ENCODE measurements at places on chromosomes 7 and 10.

- DNase-seq: no peak
These were observed 35.9 kb downstream of the ADAP1 start for GRCh38 chr7:918441-919113.

DNA sequence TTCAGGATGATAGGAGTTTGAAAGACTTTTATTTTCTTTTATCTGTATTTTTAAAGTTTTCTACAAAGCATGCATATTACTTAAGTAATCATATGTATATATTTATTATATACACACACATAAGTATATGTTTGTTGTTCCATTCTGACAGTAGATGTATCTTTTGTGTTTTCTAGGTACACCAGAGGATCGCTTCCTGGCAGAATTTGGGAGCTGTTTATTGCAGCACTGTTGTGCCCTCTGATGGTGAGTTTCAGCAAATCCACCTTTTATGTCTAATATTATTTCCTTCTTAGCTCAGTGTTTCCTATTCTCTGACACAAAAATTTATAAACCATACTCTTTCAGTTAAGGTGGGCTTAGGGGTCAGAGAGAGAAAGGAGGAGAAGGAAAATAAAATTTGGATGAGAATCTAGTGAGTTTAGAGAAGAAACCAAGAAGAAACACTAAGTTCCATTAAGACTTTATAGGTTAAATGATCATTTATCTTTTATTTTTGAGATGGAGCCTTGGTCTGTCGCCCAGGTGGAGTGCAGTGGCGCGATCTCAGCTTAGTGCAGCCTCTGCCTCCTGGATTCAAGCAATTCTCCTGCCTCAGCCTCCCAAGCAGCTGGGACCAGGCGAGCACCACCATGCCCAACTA, 59.2 kb upstream of the OIT3 start:
- peak; percentile 31 for DNase-seq

GRCh38 chr7:133484086-133484485, 231.2 kb downstream of the EXOC4 start:
- DNase-seq: no peak

GRCh38 chr10:109386921-109387320, 536.4 kb downstream of the XPNPEP1 start:
- DNase-seq: no peak

GRCh38 chr7:30663414-30663813, 18.8 kb downstream of the CRHR2 start:
- no peak for DNase-seq

GRCh38 chr7:96067321-96067720, 254.6 kb downstream of the SLC25A13 start:
- no peak for DNase-seq

DNA sequence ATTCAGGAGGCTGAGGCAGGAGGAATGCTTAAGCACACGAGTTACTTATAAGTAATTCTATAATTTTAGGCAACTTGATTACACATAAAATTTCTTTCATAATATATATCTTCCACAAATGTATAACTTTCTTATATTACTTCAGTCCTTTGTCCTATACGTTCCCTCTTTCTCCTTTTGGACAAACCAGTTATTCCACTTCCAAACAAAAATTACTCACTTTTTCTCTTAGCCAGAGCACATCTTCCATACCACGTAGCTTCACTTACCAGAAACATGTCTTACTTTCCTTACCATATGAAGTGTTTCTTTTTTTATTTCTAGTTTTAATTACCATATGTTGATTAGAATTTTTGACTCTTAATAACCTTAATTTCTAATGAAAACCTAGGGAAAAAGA, 64.6 kb downstream of the ARL5B start:
- no peak for DNase-seq

DNA sequence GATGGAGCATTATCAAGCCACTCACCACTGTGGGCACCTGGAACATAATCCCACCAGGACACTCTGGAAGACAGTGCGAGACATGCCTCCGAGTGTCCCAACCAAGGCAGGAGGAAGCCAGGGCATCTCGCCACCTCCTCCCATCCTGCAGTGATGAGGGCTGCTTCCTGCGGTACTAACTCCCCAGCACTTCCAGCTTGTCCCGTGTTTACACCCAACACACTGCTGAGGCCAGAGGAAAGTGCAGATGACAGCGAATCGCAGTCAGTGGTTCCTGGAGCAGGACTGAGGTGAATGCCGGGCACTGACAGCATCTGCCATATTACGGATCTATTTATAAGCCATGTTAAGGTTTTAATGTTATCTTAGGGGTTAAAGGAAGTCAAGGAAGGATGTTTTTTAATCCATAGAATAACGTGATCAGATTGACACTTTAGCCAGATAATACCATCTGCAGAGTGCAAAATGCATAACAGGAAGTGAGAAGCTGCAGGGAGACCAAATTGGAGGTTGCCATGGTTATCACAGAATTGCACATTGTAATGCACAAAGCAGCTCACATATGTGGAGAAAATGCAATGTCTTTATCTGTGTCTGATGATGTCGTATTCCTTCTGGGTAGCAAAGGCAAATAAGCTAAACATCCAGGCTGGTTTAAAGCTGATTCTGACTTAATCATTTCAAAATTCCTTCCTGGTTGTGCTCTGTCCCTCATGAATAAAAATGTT, 314.1 kb upstream of the C7orf33 start:
- DNase-seq: no peak

DNA sequence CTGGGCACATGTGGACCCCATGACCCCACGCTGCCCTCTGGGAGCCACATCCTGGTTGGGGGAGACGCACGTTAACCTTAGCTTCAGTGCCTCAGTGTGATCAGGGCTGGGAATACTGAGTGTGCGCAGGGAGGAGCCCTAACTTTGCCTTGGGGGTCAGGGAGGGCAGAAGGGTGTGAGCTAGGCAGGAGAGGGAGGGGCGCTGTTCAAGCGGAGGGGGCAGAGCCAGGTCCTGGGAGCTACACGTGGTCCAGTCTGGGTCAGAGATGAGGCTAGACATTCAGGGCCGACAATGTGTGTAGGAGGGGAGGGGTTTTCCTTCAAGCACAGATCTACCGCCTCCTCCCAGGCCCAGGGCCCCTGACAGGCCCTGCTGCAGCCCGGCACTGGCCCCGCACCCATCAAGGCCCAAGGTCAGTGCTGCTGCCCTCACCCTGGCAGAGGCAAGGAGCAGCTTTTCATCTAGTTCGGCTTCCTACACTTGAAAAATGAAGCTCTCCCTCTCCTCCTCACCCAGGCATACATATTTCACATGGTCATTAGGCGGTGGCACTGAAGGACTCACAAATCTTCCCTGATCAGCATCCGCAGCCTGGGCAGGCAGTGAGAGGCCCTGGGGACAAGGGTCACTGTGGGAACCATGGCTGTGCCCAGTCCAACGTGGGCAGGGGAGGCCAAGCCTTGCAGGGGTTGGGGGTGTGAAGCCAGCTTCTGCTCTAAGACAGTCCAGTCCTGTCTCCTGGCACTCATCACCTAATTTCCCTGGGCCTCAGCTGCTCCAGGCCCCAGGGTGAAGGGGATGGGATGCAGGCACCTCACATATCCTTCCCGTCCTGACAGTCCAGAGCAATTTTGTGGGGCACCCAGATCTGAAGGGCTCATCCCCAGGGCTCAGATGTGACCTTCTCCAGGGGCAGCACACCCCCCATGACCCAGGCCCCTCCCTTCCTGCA, 47.3 kb downstream of the C10orf105 start:
- DNase-seq: no peak

GRCh38 chr7:135368416-135369186, 135.0 kb downstream of the STRA8 start:
- DNase-seq: no peak

GRCh38 chr7:70855373-70855772, 276.6 kb upstream of the GALNT17 start:
- no peak for DNase-seq

DNA sequence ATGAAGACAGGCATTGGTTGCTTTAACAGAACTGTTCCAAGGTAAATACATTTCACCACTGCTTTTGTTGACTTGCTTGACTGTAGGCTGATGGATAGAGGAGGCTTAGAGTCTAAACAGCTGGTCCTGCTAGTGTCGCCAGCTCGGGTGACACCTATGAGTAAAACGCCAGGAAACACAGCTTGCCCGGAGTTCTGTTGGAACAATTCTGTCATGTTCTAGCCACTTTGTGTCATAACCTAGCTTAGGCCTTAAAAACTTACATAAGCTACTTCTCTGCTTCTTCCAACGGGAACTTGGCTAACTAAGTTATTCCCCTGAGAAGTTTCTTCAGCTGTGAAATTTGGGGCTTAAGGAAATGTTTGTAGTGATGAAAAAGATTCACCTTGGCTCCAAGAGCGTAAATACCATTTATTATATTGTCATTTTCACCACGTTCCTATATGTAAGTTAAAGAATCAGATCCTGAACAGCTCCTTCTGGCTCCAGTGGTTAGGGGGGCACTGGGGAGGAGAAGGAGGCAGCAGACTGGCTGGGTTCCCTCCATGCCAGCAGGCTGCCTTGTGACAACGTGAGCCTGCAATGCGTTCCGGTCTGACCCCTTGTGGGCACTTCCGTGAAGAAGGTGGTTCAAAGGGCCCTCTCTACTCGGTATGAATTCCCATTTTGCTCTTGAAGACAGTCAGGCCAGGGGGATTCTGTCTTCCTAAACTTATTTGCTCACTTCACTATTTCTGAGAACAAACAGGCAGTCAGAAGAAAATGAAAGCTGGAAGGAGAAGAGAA, 253.2 kb downstream of the BMPER start:
- DNase-seq: no peak

- no peak for DNase-seq
These were observed 629.7 kb upstream of the FZD8 start for GRCh38 chr10:36271627-36272340.

- no peak for DNase-seq
These were observed 41.9 kb downstream of the IQUB start for GRCh38 chr7:123492485-123492884.

DNA sequence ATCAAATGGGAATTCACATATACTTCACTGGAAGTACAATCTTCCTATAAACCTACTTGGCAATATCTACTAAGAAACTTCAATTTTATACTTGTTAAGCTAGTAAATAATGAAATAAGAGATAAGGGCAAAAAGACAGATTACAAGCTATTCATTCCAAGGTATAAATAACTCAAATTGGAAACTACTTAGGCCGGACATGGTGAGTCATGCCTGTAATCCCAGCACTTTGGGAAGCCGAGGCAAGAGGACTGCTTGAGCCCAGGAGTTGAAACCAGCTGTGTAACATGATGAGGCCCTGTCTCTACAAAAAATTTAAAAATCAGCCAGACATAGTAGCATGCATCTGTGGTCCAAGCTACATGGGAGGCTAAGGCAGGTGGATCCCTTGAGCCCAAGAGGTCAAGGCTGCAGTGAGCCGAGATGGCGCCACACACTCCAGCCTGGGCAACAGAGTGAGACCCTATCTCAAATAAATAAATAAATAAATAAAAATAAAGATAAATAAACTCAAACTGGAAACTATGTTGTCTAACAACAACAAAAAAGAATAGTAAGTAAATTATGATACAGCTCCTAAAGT, 37.6 kb downstream of the ARHGAP21 start:
- no peak for DNase-seq

GRCh38 chr10:43046288-43046991, 30.4 kb upstream of the RET start:
- no peak for DNase-seq

DNA sequence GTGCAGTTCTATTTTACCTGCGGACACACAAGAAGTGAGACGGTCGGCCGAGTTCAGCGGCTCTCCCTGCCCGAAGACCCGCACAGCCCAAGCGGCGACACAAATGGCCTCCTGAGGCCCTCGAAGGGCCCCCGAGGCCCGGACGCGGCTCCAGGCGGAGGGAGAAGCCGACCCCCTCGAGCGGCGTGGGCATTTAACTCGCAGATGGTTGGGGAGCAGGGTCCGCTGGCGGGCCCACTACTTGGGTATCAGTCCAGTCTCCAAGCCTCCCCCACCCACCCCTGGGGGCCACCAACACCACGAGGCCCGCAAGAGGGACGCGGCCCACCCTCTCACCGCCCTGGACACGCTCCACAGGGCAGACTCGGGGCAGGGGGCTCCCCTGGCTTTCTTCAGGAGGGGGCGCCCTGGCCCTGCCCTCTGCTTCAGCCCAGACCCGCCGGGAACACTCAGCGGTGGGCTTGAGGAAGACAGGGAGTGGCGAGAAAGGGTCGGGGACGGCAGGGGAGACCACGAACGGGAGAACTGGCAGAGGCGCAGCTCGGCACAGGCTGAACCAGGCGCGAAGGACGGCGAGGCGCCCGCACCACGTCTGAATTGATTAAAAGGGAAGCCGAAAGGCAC, 1.7 kb downstream of the IGF2BP3 start:
- no peak for DNase-seq

DNA sequence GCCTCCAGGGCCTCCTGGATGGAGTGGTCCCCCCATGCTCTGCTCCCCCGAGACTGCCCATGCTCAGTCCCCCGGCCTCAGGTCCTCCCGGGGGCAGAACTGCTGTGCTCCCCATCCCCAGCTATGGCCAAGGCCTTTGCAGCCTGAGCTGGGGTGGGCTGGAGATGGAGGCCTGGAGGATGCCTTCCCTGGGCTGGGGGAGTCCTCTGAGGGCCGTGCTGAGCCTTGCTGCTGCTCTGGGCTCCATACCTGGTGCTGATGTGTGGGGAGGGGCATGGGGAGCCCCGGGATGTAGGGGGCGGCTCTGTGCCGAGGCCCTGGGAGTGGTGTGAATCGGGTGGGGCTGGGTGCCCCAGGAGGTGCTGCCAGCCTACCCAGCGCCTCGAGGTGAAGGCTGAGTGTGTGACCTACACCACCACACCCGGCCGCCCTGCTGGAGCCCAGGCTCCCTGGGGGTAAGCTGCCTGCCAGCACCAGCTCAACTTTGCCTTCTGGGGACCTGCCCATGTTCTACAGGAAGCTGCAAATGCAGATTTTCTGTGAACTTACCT, 109.5 kb downstream of the UNCX start:
- DNase-seq: no peak

DNA sequence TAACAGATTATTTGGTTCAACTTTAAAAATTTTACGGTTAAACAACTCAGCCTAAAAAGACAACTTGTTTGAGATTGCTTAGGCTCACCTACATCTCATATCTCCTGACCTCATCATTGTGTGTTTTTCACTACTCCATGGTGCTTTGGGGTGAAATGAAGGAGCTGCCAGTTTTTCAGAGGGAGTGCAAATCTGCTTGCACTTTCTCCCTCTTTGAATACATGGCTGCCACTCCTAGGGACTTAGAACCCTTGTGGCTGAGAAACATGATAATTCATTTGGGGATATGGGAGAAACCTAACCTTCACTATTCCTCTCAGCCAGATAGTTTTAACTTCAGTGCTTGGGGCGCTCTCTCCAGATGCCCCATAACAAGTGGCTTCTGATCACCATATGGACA, 2.7 kb downstream of the CCSER2 start:
- DNase-seq: no peak

DNA sequence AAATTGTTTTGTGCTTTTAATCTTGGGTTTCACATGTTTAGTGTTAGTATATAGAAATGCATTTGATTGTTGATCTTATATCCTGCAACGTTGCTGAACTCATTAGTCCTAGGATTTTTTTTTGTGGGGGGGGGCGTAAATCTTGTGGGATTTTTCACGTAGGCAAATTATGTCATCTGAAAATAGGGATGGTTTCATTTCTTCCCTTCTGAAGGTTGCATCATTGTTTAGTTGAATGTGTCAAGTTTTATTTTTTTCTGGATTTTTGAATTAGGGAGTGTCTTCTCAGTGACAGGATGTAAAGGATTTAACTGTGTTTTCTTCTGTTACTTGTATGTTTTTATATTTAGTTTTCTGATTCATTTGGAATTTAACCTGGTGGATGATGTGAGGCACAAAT, 26.7 kb downstream of the MKLN1 start:
- no peak for DNase-seq

All from germinal center (tissue), 1 donor.